ENCODE measurements at places on chromosomes 13 and 19.

DNA sequence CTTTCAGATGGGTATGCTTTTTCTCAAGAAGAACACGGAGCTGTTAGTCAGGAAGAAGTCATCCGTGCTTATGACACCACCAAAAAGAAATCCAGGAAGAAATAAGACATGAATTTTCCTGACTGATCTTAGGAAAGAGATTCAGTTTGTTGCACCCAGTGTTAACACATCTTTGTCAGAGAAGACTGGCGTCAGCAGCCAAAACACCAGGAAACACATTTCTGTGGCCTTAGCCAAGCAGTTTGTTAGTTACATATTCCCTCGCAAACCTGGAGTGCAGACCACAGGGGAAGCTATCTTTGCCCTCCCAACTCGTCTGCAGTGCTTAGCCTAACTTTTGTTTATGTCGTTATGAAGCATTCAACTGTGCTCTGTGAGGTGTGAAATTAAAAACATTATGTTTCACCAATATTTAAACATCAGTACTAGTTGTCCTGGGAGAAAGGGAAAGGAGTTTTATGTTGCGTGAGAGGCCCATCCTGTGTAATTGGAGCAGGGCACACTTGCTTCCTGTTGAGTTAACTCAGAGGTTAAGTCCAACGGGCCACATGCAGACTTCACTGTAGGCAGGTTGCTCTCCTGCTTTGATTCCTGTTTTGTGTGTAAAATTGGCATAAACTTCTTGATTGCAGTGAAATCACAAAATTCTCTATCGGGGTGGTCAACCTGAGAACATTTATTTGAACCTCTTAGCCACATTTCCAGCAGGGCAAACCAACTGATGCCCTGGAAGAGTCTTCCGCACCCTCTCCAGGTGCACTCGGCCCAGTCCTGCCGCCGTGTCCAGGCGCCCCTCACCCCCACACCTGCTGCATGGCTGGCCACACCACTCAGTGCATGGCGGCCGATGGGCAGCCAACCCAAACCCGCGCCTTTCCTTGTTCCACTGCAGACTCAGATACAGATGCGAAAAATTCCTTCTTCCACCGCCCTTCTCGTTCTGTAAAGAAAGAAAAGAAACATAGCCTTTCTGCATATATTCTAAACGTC lies 31.6 kb downstream of the SHISA2 start:
- no peak for DNase-seq

DNA sequence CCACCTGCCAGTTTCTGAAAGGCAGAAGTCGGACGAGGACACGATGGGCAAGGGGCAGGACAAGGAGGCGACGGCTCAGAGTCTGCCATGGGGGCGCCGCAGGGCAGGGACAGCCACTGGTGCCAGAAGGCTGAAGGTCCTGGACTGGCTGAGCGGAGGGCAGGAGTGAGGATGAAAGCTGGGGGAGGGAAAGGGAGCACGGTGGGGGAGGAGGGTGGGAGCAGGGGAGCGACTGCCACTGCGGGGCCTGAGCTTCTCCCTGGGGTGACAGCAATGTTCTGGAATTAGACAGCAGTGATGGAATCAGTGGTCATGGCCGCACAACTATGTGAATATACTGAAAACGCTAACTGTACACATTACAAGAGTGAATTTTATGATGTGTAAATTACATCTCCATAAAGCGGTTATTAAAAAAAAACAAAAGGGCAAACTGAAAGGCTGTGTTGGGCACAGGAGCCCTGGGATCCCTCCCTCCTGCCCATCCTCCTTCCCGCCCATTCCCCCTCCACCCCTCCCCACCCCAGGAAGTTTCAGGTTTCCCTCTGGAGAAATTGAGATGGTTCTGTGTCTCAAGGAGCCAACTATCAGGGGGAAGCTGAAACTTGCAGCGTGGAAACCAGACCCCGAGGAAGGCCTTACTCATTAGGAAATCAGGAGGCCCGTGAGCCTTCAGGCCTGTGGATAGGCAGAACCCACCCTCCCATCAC lies 15.9 kb downstream of the MLLT1 start:
- DNase-seq: no peak

DNA sequence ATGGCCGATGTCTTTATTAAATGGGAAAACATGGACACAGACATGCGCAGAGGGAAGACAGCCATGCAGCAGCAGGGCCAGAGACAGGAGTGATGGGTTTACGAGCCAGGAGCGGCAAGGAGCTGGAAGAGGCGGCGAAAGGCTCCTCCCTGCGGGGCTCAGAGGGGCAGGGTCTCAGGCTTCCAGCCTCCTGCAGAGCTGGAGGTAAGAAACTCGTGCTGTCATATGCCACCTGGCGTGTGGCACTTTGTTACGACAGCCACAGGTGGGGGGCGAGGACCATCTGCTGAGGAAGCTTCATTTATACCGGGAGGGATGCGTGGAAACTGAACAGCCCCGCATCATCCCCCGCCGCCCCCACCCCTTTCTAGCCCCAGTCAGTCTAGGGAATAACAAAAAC lies 52.0 kb upstream of the SPACA7 start:
- no peak for DNase-seq

GRCh38 chr19:45823182-45823581 lies 8.1 kb upstream of the RSPH6A start:
- no peak for DNase-seq

GRCh38 chr13:112417079-112417478 lies 40.9 kb downstream of the SPACA7 start:
- no peak for DNase-seq

DNA sequence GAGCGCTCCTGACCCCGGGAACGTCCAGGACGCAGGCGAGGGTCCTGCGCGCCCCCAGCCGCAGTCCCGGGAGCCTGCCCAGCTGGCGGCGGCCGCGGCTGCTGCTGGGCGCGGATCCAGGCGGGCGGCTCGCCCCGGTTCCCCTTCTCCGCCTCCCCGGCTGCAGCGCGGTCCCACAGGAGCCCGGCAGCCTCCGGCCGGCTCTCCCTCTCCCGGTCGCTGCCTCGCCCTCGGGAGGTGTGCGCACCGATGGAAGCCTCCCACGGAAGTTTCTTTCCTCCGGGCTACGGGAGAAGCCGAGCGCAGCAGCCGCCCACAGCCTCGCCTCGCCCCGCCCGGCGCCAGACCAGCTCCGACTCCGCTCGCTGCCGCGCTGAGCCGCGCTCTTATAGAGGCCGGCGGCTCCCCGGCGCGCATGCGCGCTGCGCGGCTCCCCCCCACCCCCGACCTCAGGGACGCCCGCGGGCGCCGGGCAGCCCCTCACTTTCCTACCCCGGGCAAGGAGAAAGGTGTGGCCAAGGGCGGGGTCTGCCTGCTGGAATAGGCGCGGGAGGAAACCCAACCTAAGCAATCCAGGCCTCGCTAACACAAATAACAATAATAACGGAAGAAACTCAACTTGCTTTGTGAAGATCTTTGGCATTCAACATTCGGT lies at the start of gene SHISA2:
Gene SHISA2 (minus strand): TSS at position 360 of the 655 bp plus-strand sequence. CDS start 1,041 bp downstream, outside the sequence.
- DNase-seq: peak; percentile 26

GRCh38 chr13:107650081-107650701 lies 565.1 kb downstream of the LIG4 start:
- no peak for DNase-seq

GRCh38 chr13:23268441-23268840 lies 87.7 kb downstream of the SGCG start:
- no peak for DNase-seq

DNA sequence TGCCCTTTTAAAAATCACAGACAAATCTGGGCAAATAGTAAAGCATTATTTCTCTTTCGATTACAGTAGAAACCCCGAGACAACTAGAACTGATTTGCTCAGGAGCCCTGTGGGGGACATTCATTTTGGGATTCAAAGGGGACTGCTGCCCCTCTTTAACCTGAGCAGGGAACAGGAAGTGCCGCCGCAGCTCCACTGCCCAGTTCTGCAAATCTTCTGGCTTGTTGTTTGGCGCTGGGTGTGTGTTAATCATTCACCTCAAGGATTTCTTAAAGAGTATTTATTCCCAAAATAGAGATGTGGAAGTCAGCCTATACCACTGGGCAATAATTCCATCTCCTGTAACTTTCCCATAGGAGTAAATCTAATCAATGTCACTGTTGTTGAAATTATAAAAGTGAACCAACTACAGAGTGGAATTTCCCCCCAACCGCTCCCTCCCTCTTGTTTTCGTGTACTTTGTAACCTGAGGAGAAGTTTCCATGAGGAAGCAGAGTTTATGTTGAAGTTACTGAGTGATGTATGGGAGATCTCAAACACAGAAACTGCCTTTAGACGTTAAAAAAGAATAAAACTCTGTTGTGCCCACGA lies 515.8 kb downstream of the KLF12 start:
- DNase-seq: no peak
